ENCODE measurements at places on chromosomes 11 and 22.
A peak's percentile ranks its signal among the peaks of the same experiment; 100 is the strongest.

GRCh38 chr11:69674267-69674885 lies 777 bp downstream of the LTO1 start:
- DNase-seq: peak; percentile 15

DNA sequence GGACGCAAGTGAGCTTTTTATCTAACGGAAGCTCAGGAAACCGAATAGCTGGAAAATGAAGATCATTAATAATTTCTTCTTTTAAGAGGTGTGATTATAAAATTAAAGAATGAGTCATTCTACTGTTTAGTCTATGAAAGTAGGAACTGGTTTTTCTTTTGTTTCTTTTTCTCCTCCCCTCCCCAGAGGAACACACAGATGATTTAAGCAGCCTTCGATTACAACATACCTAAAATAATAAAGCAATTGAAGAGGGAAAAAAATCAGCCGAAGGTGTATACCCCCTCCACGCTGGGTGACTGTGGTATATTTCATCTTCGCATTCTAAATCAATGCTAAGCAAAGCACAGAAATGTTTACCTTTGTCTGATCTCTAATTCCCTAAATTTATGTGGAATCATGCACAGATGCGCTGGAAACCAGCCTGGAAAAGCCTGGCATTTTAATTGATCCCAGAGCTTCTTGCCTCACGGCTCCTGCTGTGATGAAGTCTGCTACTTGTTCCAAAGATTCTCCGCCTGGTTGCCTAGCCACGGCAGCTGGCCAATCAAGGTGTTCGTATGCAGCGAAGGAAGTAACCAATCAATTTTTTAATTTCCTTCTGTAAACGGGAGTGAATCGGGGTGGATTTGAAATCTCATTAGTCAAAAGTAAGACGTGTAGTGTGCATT lies 133.9 kb downstream of the FANCF start:
- DNase-seq: no peak

- no peak for DNase-seq
These were observed 293.8 kb downstream of the OPCML start for GRCh38 chr11:133238495-133238894.

DNA sequence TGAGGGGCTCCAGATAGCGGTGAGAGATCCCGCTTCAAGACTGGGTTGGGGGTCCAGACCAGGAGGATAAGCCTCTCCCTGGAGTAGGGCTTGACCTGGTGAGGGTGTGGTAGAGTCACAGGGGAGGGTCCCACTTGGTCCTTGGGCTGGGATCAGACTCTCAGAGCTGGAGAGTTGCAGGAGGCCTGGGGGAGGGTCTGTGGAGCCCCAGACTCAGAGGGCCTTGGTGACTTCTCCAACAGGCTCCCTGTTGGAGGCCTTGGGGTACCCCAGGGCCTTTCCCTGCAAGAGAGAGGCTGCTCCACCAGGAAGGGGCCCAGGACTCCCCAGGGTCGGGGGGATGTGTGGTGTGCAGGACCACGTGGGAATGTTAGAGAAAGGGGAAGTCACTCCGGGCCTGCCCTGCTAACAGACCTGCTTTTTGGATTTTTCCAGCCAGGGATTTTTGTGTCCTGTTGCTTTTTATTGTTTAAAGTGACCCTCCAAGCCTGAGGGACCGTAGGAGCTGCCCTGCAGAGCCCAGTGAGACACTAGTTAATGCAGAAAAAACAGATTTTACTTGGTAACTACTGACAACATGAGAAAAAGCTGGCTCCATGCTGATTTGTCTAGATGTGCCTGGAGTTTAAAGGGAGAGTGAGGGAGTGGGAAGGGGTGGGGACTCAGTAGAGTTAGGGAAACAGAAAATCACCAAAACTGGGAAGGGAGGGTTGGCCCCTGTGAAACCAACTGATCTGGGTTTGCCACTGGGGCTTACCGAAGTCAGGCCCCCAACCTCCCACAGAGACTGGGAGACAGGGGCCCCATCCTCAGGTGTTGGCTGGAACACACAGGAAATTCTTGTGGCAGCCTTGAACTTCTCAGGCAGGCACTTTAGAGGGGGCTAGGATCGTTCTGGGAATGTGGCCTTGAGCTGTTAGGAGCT lies 801 bp upstream of the TXNRD2 start:
- DNase-seq: peak; percentile 23

DNA sequence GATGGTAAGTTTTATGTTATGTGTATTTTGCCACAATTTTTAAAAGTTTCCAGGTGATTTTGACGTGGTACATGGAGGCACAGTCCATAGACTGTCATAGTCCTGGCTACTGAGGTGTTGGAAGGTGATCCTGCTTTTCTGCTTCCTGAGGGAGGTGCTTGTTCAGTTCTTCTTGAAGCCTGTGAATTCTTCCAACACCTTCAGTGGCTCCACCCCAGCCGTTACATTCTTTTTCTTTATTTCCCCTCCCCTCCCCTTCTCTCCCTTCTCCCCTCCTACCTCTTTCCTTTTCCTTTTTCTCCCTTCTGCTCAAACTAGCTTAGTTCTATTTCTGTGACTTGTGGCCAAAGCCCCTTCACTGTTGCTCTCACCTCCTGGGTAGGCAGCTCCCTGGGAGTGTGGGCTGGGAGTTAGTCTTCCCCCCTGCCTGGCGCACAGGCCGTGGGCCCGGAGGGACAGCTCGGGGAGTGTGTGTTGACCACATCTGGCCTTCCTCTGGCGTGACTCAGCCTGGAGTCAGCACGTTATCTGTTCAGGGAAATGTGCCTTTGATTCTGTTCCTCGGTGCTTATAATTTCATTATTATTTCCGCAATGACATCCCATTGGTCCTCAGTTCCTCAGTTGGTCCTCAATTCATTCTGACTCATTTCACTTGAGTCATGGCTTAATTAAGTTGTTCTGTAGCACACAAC lies 566.2 kb downstream of the TBC1D22A start:
- DNase-seq: peak; percentile 98

DNA sequence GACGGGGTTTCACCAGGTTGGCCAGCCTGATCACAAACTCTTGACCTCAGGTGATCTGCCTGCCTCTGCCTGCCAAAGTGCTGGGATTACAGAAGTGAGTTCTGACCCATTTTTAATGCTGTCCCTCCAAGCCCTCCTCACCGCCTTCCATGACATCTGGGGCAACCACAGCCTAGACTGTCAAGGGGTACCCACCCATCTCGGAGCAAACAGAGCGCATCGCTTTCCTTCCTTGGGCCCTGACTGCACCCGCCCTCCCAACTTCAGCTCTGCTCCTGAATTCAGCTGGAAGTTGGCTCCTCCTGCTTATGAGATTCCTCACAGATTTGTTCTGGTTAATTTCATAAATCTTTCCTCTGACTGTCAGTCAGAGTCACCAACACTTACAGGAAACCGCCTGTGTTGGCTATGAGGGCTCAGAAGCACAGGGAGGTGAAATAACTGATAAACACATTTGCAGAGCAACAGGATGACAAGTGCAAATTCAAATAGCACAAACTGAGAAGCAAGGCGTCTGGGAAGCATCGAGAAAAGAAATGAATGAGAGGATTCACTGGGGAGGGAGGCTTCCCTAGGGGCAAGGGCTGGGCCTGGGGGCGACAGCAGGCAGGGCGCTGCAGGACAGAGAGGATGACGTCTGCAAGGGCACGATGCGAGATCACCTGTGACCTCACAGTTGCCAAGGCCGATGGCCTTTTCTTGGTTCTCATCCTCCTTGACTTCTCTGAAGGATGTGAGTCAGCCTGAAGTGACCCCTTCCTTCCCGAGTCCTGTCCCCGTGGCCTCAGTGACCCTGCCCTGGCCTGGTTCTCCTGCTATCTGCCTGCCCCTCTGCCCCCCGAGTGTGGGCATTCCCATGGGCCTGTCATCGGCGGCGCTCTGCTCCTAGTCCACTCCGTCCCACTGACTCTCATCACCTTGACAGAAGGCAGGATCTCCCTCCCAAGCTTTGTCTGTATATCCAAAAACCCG lies 6.1 kb downstream of the IFT27 start:
- no peak for DNase-seq

Data from RCC 7860 (cell line).